GF-D8 (cell line): ENCODE measurements at places on chromosomes 12 and 14.

DNA sequence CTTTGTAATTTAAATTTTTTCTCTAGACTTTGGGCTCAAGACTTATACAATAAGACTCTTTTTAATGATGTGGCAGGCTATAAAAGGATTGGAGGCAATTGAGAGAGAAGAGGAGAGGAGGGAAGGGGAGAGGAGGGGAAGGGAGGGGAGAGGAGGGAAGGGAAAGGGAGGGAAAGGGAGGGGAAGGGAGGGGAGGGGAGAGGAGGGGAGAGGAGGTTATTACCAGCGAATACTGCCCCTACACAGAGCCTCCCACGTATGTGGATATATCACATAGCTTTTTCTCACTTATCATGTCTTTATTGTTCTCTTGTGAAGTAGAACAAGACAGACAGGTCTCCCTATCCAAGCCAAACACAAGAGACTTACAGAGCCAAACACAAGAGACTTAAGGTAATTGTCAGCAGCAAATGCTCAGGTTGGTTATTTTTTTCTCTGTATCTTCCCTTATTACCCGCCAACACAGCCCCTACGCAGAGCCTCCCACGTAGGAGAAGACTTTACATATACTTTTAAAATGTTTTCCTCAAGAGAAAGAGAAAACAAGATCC is 63.1 kb downstream of the DRAM1 start:
- DNase-seq = no peak

GRCh38 chr12:117968151-117968789 is 520 bp downstream of the KSR2 start:
- no peak for DNase-seq

GRCh38 chr12:57216921-57217879 is 606 bp downstream of the NXPH4 start:
- no peak for DNase-seq

DNA sequence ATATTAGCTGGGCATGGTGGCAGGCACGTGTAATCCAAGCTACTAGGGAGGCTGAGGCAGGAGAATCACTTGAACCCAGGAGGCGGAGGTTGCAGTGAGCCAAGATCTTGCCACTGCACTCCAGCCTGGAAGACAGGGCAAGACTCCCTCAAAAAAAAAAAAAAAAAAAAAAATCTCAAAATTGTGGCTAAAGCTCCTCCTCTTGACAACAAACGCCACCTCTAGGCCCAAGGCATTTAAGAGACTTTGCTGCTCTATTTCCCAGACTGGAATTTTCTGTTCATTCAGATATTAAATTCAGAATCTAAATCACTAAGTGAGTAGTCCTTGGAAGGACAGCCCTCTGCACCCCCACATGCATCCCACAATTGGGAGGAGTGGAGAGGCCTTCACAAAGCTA is 1.4 kb downstream of the ZFYVE1 start:
- DNase-seq = no peak

DNA sequence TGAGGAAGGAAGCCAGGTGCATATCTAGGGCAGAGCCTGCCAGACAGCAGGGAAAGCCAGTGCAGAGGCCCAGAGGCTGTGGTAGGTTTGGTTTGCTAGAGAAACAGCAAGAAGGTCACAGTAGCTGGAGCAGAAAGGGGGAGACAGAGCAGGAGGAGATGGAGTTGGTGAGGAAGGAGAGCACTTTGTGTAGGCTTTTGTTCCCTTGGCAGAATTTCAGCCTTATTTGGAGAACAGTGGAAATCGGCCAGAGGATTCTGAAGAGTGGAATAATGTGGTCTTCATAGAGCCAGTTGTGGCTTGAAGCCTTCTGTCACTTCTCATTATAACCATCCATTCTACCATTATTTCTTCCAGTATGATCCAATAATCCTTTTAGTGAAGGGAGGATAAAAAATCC is 212.9 kb upstream of the FAR2 start:
- no peak for DNase-seq

- DNase-seq = peak; percentile 50
Measured at GRCh38 chr12:79690142-79690637, 574 bp downstream of the PAWR start.

GRCh38 chr14:91413547-91414474 is 3.8 kb downstream of the CCDC88C start:
- DNase-seq = no peak

DNA sequence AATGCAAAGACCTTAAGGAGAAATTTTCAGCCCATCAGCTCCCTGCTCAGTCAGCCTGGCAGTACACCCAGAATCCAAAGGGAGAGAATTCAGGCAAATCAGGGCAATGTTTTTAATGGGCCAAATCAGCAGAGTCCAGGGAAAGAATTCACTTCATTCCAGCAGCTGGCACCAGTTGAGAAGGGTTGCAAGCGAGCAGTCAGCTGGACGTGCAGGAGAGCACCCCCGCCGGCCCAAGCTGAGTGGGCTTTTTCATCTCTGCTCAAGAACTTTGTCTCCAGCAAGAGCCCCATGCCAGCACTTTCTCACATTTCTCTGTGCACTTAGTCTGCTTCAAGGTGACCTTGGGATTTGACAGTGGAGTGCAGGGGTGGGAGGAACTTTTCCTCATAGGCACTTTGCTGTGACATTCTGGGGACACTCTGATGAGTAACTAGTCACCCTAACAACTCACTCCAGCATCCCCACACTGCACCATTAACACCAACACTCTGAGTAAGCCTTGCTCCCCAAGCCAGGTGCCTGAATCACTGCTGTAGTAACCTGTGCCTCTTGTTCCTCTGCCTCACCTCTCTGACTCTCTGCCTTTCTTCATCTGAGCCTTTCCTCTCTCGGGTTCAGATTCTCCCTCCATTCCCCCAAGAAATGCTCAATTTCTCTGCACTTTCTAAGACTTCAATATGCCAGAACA is 2.2 kb downstream of the ENDOU start:
- DNase-seq = no peak

DNA sequence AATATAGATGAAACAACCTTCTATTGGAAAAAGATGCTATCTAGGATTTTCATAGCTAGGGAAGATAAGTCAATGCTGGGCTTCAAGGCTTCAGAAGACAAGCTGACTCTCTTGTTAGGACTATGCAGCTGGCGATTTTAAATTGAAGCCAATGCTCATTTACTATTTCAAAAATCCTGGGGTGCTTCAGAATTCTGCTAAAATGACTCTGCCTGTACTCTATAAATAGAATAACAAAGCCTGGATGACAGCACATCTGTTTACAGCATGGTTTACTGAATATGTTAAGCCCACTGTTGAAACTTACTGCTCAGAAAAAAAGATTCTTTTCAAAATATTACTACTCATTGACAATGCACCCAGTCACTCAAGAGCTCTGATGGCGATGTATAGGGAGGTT is 155.1 kb downstream of the PIK3C2G start:
- DNase-seq = no peak

- no peak for DNase-seq
Measured at GRCh38 chr14:86462193-86462753, 932.3 kb downstream of the FLRT2 start.

GRCh38 chr12:40697566-40698259 is 5.5 kb downstream of the CNTN1 start:
- DNase-seq = no peak

GRCh38 chr14:28780843-28781820 is 14.5 kb downstream of the FOXG1 start:
- no peak for DNase-seq

DNA sequence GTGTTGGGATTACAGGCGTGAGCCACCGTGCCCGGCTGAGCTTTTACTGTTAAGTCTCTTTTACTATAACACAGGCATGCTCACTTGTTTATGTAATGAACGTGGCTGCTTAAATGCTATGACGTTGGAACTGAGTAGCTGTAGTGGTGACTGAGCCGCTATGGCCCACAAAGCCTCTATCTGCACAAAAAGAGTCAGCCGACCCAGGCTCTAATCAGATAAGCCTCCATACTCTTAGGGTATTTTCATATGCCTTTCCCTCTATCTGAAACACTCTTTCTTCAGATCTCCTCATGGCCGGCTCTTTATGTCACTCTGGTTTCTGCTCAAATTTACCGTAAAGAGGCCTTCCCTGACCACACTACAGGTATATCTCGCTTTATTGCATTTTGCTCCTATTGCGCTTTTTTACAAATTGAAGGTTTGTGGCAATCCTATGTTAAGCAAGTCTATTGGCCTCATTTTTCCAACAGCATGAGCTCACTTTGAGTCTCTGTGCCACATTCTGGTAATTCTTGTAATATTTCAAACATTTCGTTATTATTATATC is 8.0 kb downstream of the SLC2A14 start:
- no peak for DNase-seq

DNA sequence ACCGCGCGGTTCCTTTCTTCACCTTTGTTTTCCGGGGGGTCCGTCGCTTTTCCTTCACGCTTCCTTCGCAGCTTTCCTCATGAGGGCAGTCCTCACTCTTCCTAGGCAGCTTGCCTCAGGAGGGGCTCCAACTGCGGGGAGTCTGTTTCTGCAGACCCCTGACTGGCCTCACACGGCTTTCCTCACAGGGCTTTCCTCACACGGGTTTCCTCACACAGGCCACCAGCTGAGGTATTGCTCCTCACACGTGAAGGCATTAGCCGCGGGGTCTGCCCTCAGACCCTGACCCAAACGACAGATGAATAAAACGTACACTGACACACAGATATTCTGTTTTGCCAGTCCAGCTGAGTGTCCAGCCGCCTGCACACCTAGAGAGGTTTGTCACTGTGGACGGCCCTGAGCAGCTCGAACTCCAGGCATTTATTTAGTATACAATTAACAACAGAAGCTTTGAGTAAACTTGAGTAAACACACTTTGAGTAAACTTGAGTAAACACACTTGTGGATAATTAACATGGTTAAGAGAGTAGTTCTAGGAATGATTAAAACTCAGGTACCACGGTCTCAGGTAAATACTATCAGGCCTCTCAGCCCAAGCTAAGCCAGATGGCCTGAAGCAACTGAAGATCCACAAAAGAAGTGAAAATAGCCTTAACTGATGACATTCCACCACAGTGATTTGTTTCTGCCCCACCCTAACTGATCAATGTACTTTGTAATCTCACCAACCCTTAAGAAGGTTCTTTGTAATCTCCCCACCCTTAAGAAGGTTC is 16.1 kb upstream of the LYZ start:
- DNase-seq = no peak

- peak; percentile 60 for DNase-seq
Measured at GRCh38 chr12:111444925-111445725, 39.4 kb downstream of the SH2B3 start.

DNA sequence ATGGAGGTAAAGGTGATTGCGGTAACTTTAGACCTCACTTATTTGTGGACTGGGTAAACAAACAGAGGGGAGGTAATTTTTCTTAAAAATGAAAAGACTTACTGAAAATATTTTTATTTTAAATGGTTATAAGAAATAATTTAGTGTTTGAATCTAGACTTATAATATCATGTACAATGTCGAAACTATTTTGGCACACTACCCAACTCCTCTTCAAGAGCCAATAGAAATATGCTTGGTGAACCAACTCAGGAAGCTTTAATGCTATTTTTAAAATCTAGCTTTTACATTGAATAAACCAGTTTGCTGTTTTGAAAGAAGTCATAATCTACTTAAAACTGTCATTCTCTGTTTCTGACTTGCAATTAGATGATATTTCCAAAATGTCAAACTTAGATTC is 175.8 kb upstream of the NPAS3 start:
- no peak for DNase-seq

GRCh38 chr14:39861229-39861600 is 429.0 kb upstream of the FBXO33 start:
- DNase-seq = no peak

DNA sequence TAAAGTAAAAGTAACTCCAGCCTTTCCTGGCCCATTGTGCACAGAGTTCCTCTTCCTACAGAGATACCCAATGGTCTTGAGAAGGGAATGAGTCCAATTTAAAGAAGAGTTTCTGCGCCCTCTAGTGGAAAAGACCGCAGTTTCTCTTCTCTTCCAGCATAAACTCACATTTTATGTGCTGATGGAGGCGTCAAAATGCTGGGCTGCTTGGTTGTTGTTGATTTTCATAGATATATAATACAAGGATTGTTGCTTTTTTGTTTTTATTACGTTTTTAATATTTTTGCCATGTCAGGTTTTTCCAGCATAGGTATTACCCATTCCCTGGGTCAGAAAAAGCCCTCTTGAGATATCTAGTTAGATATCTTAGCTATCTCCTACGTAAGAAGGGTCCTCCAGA is 356.9 kb upstream of the STXBP6 start:
- no peak for DNase-seq

- DNase-seq = no peak
Measured at GRCh38 chr14:25628390-25628789, 578.4 kb upstream of the STXBP6 start.

DNA sequence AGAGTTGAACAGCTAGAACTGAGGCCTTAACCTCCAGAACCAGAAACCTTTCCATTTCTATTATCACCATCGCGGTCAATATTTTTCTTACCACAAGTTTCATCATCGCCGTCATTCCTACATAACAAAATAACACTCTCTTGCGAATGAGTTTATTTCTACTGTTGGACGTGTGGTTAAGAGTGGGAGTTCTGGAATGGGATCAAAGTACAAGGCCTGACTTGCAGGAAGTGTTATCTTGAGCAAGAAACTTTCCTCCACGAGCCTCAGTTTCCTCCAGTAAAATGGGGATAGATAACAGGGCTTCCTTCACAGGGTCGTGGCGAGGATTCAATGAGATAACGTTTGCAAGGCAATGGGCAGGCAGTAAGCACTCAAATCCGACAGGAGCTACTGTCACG is 652 bp downstream of the SART3 start:
- DNase-seq = peak; percentile 64

DNA sequence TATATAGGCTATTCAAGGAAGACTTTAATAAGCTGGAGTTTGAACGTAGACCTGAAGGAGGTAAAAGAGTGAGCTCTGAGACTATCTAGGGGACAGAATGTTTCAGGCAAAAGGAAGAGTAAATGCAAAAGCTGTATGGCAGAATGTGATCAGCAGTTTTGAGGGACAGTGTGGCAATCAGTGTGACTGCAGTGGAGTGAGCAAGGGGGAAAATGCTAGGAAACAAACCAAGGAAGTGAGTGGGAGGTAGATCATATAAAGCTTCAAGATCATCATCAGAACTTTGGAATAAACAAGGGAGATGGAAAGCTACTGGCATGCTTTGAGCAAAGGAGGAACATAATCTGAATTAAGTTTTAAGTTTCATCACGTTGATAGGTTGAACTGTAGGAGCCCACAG is 67.5 kb upstream of the BTG1 start:
- no peak for DNase-seq

GRCh38 chr12:92065018-92065499 is 80.6 kb downstream of the BTG1 start:
- DNase-seq = no peak

- DNase-seq = no peak
Measured at GRCh38 chr12:109741286-109741969, 27.8 kb downstream of the FAM222A start.

- DNase-seq = peak; percentile 79
Measured at GRCh38 chr12:124550123-124551089, 17.0 kb downstream of the NCOR2 start.
